ENCODE measurements at places on chromosomes 2 and 18.

DNA sequence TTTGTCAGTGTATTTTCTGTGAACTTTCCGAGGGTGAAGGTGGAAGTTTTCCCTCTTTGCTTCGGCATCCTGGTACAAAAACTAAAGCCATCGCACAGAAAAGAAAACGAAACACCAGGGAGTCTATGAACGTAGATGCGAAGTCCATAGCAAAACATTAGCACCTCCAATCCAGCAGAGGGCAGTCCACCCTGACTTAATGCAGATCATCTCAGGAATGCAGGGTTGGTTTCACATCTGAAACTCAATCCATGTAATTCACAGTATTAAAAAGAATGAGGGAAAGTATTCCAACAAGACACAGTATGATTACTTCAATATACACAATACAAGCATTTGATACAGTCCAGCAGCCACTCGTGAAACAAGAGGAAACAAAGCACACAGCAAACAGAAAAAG, 70.8 kb downstream of the RTP5 start:
- peak; percentile 9 for DNase-seq

DNA sequence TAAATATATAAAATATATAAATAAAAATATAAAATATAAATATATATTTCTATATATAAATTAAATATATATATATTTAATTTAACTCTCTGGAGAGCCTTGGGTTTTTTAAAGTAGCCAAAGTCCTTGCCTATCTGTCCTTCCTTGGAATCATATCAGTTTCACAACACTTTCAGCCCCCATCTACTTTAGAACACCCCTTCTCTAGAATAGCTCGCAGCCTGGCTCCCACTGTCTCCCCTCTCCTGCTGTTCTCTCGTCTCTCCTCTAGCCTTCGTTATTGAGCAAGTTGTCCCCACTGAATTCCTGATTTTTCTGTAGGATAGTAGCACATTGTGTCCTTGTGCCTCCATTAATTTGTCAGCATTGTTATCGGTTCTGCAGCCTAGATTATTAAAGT, 677.0 kb downstream of the RNF144A start:
- DNase-seq, result no peak

GRCh38 chr2:61763605-61764034, 90.2 kb downstream of the FAM161A start:
- peak; percentile 89 for DNase-seq

DNA sequence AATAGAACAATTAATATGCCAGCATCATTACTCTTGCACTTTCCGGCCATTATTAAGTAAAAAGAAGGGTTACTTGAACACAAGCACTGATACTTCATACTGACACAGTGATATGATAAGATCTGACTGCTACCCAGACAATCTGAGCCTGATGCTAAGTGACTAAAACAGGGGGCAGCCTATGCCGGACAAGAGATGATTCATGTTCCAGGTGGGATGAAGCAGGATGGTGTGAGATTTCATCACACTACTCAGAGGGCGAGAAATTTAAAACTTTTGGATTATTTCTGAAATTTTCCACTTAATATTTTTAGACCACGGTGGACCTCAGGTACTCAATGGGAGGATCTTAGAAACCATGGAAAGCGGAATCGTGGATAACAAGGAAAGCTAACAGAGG, 61.7 kb downstream of the LIPG start:
- peak; percentile 7 for DNase-seq

- peak; percentile 49 for DNase-seq
Measured at GRCh38 chr2:80238692-80239469, 65.7 kb downstream of the LRRTM1 start.

- no peak for DNase-seq
Measured at GRCh38 chr2:132692816-132693215, 22.8 kb upstream of the LYPD1 start.

GRCh38 chr2:188320861-188321260, 29.2 kb downstream of the GULP1 start:
- DNase-seq, result no peak

DNA sequence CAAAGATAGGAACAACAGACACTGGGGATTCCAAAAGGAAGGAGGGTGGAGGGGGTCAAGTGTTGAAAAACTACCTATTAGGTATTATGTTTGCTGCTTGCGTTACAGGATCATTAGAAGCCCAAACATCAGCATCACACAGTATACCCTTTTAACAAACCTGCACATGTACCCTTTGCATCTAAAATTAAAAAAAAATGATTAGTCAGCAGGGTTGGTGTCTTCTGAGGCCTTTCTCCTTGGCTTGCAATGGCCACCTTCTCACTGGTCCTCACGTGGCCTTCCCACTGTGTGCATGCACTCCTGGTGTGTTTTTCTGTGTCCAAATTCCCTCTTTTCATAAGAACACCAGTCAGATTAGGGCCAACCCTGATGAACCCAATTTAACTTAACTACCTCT, 5.6 kb upstream of the IMPA2 start:
- DNase-seq, result no peak

GRCh38 chr2:238220274-238220891, 16.9 kb upstream of the ILKAP start:
- DNase-seq, result no peak

DNA sequence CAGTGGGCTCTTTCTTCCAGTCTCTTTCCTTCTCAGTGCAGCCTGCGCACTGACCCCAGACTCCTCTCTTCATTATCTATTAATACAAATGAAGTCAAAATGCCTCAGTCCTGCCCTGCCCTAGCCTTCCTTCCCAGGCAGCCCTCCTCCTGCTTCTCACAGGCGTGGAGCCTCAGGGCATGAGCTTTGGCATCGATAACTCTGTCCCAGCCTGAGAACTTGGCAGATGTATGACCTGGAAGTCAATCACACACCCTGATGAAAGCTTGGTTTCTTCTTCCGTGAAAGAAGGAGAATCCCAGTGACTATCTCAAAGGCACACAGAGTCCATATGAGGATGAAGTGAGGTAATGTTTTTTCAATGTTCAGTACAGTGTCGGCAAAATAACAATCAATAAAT, 600.7 kb upstream of the ID2 start:
- DNase-seq, result no peak

DNA sequence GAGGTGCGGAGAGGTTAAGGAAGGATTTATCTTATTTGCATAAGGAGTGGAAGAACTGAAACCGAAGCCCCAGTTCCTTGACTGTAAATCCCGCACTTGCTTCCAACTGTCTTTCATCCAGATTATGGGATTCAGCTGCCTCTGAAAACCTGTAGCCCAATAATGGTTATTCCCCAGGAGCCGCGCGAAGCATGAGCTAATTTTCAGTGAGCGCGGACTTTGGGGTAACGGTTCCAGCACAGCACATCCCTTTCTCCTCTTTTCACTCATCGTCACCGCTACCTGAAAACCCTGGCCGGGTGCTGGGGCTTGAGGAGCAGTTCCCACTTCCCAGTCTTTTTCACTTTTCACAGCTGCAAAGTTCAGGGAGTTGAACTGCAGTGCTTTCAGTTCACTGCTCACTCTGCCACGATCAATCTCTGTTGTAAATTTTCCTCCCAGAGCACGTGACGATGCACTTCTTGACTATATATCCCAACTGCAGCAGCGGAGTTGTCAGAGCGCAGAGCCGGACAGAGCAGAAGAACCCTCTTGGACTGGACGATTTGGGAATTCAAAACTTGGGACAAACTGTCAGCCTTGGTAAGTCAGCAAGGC, at the start of gene KCNE4:
Gene KCNE4 (plus strand): TSS at position 498 of the 597 bp plus-strand sequence. CDS start 641 bp downstream, outside the sequence.
- DNase-seq, result peak; percentile 77

- DNase-seq, result peak; percentile 23
Measured at GRCh38 chr18:59661891-59662701, 35.1 kb downstream of the CCBE1 start.

DNA sequence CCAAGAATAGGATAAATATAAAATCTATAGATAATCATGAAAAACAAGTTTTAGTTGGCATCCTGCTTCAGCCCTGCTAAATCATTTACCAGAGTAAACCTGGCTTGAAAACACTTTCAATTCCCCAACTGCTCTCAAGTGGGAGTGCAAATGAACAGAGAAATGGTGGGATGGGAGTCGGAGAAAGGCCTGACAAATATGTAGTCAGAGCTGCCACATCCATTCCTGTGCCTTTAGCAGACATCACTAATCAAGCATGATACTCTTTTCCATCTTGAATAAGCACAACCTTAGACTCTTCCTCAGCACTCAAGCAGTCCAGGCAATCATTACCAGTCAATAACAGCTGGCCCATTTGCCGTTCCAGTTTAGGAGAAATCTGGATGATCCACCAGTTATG, 101.3 kb downstream of the ANKRD44 start:
- DNase-seq, result no peak

DNA sequence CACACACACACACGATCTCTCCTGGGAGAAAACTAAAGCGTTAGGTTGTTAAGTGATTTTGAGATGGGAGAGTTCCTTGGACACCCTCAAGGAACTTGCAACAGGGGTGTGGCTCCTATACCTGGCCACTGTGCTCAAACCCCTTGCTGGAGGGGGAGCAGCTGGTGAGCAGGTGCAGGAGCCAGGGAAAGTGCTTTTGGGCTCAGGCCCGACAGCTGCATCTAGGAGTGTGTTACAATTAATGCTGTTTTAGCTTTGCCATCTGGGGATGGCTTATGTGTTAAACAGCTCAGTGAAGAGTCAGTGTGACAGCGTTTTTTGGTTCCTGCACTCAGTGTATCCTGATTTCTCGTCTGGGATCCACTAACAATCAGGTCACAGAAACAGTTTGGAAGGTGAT, 510.8 kb downstream of the TRIB2 start:
- no peak for DNase-seq

GRCh38 chr2:177782613-177783012, 290.0 kb downstream of the PDE11A start:
- no peak for DNase-seq

GRCh38 chr2:68000170-68000825, 62.5 kb downstream of the C1D start:
- peak; percentile 67 for DNase-seq

DNA sequence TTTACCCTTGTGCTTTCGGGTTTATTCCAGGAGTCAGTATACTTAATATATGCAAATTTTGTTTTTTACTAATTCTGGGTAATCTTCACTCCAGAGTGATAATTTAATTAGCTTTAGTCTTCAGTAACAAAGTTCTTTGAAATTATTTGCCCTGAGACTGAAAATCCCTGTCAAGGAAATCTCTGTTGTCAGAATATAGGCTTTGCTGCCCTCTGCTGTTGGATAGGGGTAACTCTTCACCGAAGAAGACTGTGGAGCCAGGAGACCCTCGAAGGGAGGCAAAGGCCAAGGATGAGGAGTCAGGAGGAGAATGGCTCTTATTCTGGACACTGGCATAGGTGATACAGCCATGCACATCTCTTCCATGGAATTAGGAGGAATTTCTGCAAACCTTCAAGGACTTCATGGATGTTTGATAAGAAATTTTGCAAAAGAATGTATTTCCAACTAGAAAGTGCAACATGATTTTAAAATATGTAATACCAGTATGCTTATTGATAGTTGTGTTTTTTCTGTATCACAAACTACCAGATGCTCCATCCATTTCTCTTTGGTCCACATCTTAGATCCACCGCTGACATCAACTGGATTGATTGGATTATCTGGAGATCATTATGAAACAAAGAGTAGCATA, 182.3 kb downstream of the RDH14 start:
- DNase-seq, result peak; percentile 52

- no peak for DNase-seq
Measured at GRCh38 chr2:203105996-203106395, 91.3 kb downstream of the NBEAL1 start.

- DNase-seq, result no peak
Measured at GRCh38 chr2:96107708-96108065, 8.7 kb downstream of the ADRA2B start.

GRCh38 chr18:8443505-8443904, 165.7 kb upstream of the RAB12 start:
- peak; percentile 5 for DNase-seq

DNA sequence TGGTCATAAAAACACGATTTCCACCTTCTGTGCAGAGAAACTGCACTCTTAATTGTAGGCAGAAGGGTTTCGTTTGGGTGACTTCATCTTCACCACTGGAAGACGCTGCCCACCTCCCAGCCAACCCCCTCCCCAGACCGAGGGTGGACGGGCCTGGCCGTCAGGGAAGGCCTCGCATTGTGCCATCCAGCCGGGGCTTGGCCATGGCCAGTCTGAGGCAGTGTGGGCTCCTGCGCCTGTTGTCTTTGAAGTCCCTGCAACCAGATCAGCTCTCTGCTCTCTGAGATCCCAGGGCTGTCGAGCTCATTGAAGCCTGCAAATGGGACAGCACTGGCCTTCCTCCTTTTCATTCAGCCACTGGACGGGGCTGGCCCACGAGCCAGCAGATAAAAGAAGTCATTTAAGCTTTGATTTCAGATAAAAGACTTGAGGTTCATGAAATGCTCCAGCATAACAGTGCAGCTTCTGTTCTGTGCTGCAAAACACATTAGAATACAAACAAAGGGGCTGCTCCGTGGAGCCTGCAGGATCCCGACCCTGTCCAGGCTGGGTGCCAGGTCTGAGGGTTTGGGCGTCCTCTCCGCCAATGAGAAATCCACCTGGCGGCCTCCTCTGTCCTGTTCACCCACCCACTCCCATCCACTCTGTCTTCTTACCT, 253.5 kb downstream of the LDLRAD4 start:
- no peak for DNase-seq

DNA sequence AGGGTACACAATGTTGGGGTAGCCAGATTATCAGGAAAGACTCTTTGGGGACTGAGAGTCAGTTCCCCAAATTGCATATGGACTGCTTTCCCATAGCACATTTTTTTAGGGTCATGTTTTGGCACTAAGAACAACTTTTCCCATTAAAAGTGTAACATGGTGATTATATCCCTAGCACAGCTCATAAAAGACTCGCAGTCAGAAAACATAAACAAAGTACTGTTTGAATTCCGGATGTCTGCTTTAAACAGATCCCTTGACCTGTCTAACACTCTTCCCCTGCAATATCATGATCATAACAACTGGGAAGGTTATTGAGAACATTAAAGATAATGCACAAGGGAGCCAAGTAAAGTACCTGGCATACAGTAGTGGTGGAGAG, 262.2 kb downstream of the ASXL3 start:
- DNase-seq, result no peak

GRCh38 chr2:172311921-172312345, 115.5 kb upstream of the ITGA6 start:
- peak; percentile 26 for DNase-seq

GRCh38 chr2:63589148-63589958, 590 bp downstream of the MDH1 start:
- no peak for DNase-seq

DNA sequence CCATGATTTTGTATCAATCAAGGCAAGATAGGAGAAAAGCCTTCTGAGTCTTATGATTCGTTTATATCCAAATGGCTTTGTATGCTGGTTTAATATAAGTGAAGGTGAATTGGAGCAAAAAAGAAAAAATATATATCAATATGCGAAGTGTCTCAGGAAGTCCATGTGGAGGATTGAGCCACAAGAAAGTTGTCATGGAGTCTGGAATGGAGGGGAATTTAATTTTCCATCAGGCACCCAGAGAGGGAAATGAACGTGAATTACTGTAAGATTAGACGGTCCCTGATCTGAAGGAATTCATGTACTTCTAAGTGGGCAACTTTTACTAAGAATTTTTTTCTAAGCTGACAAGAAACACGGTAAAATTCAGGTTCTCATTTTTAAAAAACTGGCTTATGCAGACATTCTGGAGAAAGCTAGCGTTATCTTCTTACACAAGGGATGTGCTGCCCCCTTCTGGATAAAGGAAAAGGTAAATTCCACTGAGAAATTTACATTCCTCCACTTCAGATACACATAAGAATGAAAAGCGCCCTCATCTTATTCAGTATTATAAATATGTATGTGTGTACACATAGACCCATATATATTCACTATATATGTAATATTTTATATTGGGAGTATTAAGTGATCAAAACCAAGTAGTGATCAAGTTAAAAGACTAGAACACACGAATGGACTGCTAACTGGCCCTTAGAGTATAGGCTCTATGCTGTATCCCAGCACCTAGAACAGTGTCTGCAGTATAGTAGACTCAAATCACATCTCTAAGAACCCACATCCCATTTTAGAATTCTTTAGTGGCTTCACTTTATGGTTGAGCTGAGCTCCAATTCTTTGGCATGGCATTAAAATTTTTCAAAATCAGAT, 289.0 kb upstream of the TFPI start:
- peak; percentile 76 for DNase-seq

Data from fibroblast of mammary gland (primary cell).